ENCODE measurements at places on chromosomes 13 and 19.

- DNase-seq = no peak
Measured at GRCh38 chr19:35314031-35314430, 15.0 kb upstream of the CD22 start.

DNA sequence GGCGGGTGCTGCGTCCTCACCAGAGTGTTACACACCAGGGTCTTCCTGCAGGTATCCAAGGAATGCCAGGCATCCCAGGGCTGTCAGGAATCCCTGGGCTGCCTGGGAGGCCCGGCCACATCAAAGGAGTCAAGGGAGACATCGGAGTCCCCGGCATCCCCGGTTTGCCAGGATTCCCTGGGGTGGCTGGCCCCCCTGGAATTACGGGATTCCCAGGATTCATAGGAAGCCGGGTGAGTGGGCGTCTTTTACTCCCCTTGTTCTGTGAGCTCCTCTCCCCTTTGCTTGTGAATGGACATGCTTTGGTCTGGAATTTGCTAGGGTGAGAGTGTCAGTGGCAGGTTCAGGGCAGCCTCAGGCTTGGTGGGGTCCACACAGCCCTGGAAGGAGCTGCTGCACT lies 75.9 kb downstream of the RAB20 start:
- no peak for DNase-seq

GRCh38 chr19:32532233-32532632 lies 48.8 kb upstream of the PDCD5 start:
- no peak for DNase-seq

GRCh38 chr19:17424743-17425365 lies 5.0 kb downstream of the MVB12A start:
- no peak for DNase-seq

DNA sequence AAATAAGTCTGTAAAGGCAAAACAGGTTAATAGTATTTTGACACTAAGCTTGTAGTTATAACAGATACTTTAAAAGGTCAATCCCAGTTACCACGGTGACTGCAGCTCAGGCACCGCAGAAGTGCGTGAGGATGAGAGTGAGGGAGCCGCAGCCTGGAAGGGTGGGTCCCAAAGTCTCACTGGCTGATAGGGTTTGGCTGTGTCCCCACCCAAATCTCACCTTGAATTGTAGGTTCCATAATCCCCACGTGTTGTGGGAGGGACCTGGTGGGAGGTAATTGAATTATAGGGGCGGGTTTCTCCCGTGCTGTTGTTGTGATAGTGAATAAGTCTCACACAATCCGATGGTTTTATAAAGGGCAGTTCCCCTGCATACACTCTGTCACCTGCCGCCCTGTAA lies 40.0 kb upstream of the GAS6 start:
- DNase-seq = no peak

DNA sequence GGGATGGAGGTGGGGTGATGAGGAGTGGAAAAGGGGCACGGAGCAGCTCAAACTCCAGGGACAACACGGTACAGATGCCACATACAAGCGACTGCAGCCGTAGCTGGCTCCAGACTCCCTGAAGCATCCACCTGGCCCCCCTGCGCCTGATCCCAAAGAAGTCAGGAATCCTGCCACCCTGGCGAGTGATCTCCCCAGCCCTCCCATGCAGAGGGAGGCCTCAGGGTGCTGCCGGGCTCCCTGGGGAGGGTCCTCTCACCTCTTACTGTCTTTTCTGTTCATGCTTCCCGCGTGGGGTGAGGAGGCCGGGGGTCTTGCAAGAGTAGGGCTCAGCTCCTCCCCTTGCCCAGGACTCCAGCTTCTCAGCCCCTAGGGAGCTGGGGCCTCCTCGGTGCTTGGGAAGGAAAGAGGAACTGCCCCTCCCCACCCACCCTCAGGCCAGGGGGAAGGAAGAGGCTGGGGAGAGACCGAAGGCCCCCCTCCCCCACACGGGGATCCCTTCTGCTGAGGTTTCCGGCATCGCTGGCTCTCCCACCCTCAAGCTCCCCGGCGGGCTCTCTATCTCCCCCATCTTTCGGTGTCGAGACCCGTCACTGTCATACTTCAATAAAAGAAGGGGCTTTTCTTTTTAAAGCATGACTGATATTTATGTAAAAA lies at the start of gene RASGRP4:
Gene RASGRP4 (minus strand): TSS at position 410 of the 657 bp plus-strand sequence. CDS start 128 bp downstream, at position 282.
- no peak for DNase-seq

DNA sequence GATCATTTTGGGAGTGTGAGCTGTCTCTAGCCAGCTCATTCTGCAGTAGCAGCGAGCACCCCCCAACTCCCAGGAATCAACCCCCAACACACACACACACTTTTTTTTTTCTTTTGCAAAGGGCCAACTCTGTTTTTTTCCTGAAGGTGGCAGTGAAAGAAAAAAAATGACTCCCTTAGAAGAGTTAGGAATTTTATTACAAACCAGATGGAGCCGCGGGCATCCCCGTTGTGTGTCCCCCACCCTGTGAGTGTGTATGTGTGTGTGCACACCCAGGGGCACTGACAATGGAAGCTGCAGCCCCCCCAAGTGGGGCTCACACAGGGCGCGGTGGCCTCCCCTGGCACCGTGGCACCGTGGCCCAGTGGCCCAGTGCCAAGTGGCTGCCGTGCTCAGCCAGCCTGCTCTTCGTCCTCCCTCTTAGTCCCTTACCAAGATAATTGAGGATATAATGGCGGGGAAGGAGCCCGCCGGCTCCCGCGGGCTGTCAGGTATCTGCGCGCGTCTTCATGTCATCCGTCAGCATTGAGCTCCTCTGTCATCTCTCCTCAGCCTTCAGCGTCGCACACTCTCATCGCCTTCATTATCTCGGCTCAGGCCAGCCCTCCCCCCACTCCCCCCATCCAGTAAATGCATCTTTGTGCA lies 314.1 kb downstream of the ZNF536 start:
- no peak for DNase-seq

DNA sequence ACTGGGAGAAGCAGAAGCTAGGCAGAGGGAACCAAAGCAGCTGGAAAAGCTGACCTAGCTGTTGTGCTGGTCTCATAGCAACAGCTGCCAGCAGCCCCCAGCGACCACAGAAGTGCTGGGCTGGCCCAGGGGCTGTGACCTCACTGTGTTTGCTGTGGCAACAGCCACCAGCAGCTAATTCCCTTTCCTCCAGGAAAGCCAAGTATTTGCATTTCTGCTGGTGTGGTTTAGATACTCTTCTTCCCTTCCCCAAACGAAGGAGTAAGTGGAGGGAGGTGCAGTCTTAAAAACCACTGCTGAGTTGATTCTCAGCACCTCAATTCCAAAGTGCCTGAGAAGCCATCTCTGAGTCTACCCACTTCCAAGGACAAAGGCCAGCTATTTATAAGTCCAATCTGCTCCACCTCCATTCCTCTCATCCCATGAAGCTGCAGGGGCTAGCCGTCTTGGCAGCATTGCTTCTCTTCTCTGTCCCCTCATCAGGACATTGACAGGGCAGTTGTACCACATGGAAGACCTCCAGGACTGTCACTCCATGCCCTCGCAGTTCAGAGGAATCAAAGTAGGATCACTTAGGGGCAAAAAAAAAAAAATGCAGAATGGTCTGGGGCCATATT lies 11.5 kb upstream of the CCDC97 start:
- DNase-seq = no peak

- no peak for DNase-seq
Measured at GRCh38 chr13:73060251-73061160, 1.7 kb downstream of the KLF5 start.

- DNase-seq = no peak
Measured at GRCh38 chr19:57334191-57334590, 13.9 kb downstream of the ZNF543 start.

DNA sequence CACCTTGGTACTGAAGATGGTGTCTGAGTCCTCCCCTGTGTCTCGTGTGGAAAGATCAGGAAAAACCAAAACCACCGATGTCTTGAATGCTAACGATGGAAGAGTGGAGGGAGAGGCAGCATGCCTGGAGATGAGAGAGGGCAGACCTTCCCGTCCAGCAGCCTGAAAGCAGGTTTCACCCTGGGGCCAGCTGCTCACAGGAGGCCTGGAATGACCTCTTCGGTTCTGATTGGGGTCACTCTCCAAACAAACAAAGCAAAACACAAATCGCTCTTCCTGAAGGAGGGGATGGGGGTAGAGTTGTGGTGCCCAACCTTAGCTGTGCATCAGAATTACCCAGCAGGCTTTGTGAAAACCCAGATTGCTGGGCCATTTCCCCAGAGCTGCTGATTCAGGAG lies 142.3 kb upstream of the SOX1 start:
- DNase-seq = no peak

DNA sequence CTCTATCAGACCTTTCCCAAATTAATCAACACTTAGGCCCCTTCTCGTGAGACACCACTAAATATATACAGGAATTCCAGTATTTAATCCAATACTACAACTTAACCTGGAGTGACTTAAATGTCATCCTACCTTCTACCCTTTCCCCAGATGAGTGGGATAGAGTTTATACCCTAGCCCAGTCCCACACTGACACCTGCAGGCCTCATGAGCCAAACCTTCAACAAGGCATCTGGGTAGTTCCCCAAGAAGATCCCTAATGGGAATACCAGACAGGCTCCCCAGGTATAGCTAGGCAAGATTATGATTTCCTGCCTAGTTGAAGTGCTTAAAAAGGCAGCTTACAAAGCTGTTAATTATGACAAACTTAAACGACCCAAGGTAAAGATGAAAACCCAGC lies 15.9 kb downstream of the ZNF83 start:
- DNase-seq = no peak

GRCh38 chr13:72383646-72384045 lies 343.8 kb downstream of the MZT1 start:
- no peak for DNase-seq

DNA sequence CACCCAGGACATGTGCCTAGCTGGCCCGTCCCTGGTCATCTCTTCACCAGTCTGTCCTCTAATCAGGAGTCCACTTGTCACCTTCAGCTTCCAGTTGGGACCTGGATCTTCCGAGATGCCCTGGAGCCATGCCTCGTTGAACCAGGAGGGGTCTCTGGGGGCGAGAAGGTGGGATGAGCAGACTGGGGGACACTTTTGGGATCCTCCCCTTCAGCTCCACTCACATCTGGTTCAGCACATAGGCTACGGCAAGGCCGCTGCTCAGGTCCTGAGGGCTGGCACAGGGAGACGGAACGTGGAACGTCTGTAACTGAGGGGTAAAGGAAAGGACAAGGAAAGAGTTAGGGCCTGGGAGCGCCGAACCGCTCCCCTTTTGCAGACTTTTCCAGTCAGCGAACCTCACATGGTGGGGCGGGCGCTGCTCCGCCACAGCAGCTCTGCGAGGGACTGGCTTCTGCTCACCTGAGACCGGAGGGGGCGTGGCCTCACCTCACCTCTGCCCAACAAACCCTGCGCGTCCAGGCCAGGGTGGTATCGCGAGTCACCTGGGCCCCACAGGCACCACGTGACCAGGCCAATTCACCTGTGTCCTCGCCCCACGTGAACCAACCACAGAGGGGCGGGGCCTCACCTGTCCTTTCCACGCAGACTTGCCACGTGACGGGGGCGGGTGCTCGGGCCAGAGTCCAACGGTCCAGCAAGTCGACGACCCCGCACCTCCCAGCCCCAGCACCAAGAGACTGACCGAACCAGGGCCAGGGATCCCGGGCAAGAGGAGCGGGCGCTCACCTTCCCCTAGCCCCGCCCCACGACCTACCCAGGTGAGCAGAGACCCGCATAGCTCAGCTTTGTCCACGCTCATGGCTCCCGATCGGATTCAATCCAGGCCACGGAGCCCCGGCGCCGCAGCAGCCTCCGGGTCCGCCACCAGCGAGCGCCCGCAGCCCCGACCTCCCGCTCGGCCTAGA lies at the start of gene HOOK2:
Gene HOOK2 (minus strand): TSS at position 965 of the 968 bp plus-strand sequence. CDS start 103 bp downstream, at position 862.
- DNase-seq = no peak

DNA sequence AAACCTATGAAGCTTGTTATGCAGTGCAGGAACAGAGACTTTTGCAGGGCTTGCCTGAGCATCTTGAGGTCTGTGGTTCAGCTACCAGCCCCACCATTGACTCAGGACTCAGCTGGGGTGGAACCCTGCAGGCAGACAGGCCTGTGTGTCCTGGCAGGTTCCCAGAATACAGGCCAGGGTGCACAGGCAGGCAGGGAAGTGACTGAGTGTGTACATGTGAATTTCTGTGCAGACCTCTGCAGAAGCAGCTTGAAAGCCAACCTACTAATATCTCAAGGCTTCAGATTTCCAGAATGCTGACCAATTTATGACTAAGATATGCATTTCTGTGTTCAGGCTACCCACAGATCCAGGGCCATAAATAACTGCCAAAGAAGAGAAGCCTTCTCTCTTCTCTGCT lies 254.4 kb downstream of the DLEU7 start:
- no peak for DNase-seq

GRCh38 chr19:10835089-10835753 lies 791 bp downstream of the TMED1 start:
- no peak for DNase-seq

DNA sequence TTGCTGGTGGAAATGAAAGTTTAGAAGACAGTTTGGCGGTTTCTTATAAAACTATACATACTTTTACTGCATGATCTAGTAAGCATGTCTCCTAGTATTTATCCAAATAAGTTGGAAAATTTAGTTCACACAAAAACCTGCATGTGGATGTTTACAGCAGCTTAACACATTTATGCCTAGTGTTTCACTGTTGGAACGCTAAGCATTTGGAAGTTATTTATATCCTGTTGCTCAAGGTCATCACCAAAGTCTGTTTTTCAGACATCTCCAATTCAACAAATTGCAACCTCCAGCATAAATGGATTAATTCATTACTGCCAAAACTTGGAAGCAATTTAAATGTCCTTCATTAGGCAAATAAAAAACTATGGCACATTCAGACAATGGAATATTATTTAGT lies 461.8 kb downstream of the SUCLA2 start:
- no peak for DNase-seq

- DNase-seq = no peak
Measured at GRCh38 chr13:27419328-27419727, 5.1 kb upstream of the GTF3A start.

DNA sequence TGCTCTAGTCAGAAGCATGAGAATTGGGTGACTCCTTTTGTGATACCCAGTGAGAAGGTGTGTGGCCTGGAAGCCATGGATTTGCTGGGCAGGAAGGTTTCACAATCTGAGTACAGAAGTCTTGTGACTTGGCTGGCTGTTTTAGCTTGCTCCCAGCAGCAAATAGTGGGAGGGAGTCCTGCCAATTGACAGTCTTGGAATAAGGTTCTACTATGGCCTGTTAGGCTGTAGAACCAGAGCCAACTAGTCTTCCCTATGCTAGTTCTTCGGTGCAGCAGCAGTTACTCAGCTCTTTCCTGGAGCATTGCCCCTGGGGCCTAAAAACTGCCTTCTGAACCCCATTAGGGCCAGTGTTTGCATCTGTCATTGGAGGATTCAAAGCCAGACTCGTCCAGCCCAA lies 1935.4 kb upstream of the PCDH20 start:
- DNase-seq = no peak

DNA sequence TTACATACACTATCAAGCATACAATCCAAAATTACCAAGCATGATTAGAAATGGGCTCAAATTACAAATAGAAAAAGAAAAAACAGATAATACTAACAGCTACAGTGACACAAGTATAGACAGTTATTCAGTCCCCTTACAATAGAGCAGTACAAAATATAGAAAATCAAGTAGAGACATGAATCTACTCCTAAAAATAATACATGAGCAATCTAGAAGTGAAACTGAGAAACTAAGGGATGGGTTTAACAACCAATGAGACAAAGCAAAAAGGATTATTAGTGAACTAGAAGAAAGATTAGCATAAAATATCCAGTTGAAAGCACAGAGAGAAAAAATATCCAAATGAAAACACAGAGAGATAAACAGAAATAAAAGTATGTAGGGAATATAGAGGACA lies 426.7 kb downstream of the TBC1D4 start:
- no peak for DNase-seq

- DNase-seq = no peak
Measured at GRCh38 chr13:70385852-70386251, 277.6 kb upstream of the KLHL1 start.
